GM04504 (cell line): ENCODE measurements at places on chromosomes 13 and 19.

DNA sequence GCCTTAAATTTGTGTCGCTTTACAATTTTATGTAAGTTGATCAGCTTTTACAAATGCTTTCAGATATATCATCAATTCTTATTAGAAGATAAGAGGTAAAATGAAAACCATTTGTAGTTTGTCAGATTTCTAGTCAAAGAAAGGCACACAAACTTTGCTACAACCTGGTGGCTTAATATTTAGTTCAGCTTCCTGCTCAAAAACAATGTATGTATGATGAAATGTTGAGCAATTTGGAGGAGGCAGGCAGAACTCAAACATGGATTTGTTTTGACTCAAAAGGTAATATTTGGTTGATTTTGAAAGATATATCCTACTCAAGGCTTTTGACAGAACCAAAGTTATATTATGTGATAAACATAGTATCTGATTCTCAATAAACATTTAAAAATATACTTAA, 24.2 kb downstream of the NEK5 start:
- no peak for DNase-seq

- no peak for DNase-seq
Observed at GRCh38 chr13:51924756-51925544, 63.2 kb downstream of the CCDC70 start.

GRCh38 chr13:63774133-63774532, 2358.5 kb upstream of the PCDH20 start:
- no peak for DNase-seq

DNA sequence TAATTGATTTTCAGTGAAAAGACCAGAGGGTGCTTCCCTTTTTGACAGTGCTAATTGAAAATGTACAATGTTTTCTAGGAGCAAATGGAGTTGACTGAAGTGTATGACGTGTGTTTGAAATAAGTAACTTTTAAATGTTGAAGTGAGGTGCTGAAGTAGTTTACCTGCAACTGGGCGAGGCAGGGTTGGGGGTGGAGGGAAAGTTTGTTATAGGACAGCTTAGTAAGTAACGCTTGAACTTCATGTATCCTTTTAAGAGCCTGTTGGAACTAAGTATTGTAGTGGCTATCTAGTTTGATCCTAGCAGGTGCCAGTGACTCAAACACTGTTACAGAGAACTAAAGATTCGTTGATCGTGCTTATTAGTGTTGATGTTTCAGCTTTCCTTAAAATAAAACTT, 5.9 kb downstream of the SLAIN1 start:
- DNase-seq, result no peak

DNA sequence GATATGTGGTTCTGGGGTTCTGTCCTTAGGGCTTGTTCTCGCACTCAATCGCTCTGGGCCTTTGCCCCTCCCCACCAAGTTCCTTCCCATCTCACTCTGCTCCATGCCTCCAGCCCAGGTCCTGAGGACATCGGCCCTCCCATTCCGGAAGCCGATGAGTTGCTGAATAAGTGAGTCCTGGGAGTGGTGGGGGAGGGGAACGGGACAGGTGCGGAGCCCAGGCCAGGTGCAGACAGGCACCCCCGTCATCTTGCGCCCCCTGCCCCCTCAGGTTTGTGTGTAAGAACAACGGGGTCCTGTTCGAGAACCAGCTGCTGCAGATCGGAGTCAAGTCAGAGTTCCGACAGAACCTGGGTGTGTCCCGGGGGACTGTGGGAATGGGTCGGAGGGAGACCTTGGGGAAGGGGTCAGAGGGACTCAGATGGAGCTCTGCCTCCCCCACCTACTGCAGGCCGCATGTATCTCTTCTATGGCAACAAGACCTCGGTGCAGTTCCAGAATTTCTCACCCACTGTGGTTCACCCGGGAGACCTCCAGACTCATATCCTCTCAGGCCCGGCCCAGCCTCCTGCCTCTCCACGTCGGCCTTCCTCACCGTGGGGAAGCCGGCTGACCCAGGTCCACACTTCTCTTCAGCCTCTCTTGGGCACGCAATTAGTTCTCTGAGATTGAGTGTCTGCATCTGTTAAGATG, 10.1 kb downstream of the FUZ start:
- no peak for DNase-seq

- no peak for DNase-seq
Observed at GRCh38 chr13:88958821-88959220, 1287.7 kb downstream of the SLITRK5 start.

GRCh38 chr19:28213470-28214082, 999.4 kb downstream of the UQCRFS1 start:
- DNase-seq, result no peak

DNA sequence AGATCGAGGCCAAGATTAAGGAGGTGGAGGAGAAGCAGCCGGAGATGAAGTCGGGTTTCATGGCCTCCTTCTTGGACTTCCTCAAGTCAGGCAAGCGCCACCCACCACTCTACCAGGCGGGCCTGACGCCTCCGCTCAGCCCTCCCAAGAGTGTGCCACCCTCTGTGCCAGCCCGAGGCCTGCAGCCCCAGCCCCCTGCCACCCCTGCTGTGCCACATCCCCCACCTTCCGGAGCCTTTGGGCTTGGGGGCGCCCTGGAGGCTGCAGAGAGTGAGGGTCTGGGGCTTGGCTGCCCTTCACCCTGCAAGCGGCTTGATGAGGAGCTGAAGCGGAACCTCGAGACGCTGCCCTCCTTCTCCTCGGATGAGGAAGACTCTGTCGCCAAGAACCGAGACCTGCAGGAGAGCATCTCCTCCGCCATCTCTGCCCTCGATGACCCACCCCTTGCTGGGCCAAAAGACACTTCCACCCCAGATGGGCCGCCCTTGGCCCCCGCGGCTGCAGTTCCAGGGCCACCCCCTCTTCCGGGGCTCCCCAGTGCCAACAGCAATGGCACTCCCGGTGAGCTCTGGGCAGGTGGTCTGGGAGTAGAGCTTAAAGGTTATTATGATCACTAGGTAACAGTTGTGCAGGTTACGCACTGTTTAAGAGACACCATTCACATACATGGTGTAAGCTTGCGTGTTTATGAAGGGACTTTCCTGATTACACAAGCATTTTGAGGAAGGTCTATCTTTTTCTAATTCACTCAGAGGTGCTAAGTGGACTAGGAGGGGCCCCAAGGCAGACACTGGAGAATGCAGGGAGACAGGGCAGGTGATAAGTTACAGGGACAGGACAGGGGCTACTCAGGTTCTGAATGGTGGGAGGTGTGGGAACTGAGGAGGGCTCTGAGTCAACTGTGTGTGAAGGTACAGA, 8.7 kb downstream of the PRR12 start:
- DNase-seq, result no peak

DNA sequence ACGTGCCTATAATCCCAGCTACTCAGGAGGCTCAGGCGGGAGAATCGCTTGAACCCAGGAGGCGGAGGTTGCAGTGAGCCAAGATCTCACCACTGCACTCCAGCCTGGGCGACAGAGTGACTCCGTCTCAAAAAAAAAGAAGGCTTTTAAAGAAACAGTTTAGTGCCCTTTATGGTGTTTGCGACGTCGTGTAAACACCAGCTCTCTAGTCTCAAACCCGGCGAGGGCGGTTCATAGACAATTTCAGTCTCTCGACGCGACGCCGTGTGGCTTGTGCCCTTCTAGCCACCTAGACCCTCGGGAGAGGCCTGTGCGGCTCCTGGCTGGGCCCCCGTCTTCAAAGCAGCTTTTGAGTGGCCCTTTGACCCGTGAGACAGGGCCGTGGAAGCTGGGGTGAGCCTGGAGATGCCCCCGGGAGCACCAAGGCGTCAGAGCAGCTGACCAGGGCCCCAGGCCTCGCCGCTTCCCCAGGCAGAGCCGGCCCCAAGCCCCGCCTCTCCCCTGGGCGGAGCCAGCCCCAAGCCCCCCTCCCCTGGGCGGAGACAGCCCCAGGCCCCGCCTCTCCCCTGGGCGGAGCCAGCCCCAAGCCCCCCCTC, 5.0 kb upstream of the MADCAM1 start:
- DNase-seq, result no peak
